ENCODE measurements at places on chromosomes 7 and 10.

- DNase-seq = no peak
Measured at GRCh38 chr10:16866541-16867275, 49.5 kb upstream of the RSU1 start.

DNA sequence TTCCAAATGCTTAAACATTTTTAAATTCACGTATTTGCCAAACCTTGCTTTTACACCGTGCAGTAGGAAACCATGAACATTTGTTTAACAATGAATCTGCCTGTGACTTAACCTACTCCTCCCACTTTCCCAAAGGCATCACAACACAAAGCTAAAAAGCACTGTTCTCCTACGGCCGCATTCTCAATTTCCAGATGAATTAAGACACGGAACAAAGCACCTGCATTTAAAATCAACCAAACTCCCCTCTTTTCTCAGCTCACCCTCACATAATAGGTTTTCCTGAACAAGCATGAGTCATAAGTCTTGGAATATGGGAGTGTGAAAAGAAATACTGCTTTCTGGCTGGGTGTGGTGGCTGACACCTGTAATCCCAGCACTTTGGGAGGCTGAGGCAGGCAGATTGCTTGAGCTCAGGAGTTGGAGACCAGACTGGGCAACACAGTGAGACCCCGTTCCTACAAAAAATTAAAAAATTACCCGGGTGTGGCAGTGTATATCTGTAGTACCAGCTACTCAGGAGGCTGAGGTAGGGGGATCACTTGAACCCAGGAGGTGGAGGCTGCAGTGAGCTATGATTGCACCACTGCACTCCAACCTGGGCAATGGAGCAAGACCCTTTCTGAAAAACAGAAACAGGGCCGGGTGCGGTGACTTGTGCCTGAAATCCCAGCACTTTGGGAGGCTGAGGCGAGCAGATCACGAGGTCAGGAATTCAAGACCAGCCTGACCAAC lies 51.7 kb upstream of the CYTH3 start:
- DNase-seq = no peak

DNA sequence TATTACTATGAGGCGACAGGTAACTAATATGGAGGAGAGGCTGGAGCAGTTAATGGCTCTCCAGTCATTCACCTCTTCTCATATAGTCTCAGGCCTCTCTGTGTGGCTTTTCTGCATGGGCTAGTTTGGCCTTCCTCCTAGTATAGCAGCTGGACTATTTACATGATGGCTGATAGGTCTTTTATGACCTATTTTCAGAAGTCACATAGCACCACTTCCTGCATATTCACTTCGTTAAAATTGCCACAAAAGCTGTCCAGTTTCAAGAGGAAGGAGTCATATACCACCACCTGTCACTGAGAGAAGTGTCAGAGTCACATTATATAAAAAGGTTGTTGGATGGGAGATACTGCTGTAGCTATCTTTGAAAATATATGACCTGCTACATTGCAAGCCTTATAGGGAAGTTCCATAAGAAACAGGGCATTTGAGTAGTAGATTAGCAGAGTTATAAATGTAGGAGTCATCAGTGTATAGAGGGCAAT lies 8.0 kb upstream of the DMTF1 start:
- no peak for DNase-seq

DNA sequence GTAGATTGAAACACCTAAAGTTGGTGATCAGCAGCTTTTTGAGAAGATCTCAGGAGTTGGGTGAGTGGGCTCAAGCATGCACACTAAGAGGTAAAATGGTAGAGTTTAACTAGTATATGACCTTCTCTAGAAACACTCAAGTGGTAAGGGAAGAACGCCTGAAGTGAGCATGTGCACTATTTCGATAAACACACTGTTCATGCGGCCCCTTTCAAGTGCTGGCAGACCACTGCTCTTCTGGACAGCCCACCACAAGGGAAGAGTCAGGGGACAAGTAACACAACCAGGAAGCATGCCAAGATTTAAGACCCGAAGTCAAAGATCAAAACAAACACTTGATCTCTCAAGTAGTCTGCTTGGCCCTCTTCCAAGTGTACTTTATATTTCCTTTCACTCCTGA lies 519.5 kb upstream of the ZWINT start:
- DNase-seq = no peak

- no peak for DNase-seq
Measured at GRCh38 chr10:132476146-132477065, 61.2 kb upstream of the INPP5A start.

GRCh38 chr7:85520175-85520574 lies 333.3 kb upstream of the SEMA3D start:
- no peak for DNase-seq

DNA sequence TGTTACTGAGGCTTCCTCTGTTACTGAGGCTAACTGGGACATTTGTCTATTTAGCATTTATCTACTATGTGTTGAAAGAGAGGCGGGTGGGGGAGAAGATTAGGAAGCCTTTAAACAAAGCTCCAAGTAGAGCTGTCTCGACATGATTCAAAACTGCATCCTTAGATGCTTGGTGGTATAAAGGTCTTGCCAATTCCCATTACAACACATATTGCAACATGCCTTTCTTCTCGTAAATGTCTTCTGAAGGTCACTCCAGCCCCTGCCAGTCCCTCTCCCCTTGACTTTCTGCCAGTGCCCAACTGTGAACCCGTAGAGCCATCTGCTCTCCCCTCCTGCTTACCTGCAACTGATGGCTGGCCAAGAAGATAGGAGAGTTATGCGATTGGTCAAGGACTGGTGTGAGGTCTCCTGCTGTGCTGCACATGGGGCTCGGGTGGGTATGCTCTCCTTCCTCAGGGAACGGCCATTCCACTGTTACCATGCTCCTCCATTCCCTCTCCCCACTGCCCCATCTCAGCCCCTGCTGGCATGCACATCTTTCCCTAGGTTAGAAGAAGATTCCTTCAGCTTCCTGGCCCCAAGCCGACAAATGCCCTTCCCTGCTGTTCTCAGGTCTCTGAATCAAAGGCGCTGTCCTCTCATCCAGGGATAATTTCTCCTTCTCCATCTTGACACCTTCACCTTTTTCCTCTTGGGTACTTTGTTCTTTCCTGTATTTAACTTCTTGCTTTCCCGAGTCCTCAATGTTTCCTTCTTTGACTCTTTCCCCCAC lies 43.6 kb upstream of the ZNF32 start:
- DNase-seq = no peak

DNA sequence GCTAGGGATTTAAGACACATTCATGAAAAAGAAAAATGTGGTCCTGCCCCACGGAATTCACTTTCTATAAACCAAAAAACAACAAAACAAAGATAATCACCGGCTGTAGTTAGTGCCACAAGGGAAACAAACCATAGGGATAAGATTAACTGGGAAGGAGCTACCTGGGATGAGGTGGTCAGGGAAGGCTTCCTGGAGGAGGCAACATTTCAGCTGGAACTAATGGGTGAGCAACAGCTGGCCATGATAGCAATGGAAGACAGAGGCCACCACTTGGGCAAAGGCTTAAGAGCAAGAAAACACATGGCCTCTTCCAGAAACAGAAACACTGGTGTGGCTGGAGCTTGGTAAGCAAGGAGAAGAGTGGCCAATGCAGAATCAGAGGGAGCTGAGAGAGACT lies 38.4 kb upstream of the ENO4 start:
- DNase-seq = no peak

Measured in activated T-helper 1 cell treated with anti-CD3 and anti-CD28 coated beads, Interleukin-2, amount 50 U/mL, for 16 hours (primary cell).